Hepatocyte (in vitro differentiated cells): ENCODE measurements at places on chromosomes 4 and X. TPM values are rescaled to one million over a fixed set of nuclear protein-coding genes. Genes with fewer than 3 reads are reported as not detected.

GRCh38 chr4:147707892-147708672, 23.8 kb upstream of the ARHGAP10 start:
- no peak overlapping the region for H3K4me3 ChIP-seq
- DNase-seq, result peak; percentile 59
- no peak overlapping the region for H3K27ac ChIP-seq
- peaks cover 1% of the 10 kb centered on the region for H3K4me1 ChIP-seq
- H3K27me3 ChIP-seq, result no peaks in the 10 kb centered on the region
- H3K36me3 ChIP-seq, result no peaks in the 10 kb centered on the region

- no peak for DNase-seq
- no peak overlapping the region for H3K27ac ChIP-seq
- no peaks in the 10 kb centered on the region for H3K27me3 ChIP-seq
Observed at GRCh38 chrX:43238461-43238945, 417.6 kb upstream of the MAOA start.

PCDH11X gene
- 4.5 and 5.5 TPM in 2 replicates for total RNA-seq

CUL4B gene
- 46.4 and 50.5 TPM in 2 replicates for total RNA-seq

STS gene
- total RNA-seq, result 6.5 and 7.0 TPM in 2 replicates

GRCh38 chr4:75004755-75005668, 72.1 kb downstream of the PARM1 start:
- peak overlapping the region; percentile 8 for H3K27ac ChIP-seq
- H3K36me3 ChIP-seq, result no peaks in the 10 kb centered on the region
- no peaks in the 10 kb centered on the region for H3K27me3 ChIP-seq

SOWAHB gene
- total RNA-seq, result 16.2 and 18.9 TPM in 2 replicates

- no peak overlapping the region for H3K27ac ChIP-seq
- H3K36me3 ChIP-seq, result no peaks in the 10 kb centered on the region
- no peaks in the 10 kb centered on the region for H3K4me1 ChIP-seq
- H3K27me3 ChIP-seq, result no peaks in the 10 kb centered on the region
- DNase-seq, result no peak
Observed at GRCh38 chrX:11629593-11630211, 36.0 kb downstream of the ARHGAP6 start.

DNA sequence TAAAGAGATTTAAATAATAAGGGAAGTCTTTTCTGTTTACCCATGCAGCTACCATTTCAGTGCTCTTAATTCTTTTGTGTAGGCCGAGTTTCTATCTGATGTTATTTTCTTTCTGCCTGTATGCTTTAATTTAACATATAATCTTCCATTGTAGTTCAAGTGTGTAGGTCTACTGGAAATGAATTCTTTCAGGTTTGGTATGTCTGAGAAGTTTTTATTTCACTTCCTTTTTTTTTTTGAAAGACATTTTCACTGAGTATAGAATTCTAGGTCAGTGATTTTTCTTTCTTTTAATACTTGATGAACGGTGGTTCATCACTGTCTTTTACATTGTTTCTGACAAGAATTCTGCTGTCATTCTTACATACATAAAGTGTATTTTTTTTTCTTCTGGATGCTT, 42.1 kb downstream of the VAMP7 start:
- no peaks in the 10 kb centered on the region for H3K4me1 ChIP-seq
- H3K36me3 ChIP-seq, result no peaks in the 10 kb centered on the region
- no peak overlapping the region for H3K27ac ChIP-seq
- no peak overlapping the region for H3K4me3 ChIP-seq
- no peaks in the 10 kb centered on the region for H3K27me3 ChIP-seq
- DNase-seq, result no peak

BEX4 gene
- 55.6 and 75.6 TPM in 2 replicates for total RNA-seq

DNA sequence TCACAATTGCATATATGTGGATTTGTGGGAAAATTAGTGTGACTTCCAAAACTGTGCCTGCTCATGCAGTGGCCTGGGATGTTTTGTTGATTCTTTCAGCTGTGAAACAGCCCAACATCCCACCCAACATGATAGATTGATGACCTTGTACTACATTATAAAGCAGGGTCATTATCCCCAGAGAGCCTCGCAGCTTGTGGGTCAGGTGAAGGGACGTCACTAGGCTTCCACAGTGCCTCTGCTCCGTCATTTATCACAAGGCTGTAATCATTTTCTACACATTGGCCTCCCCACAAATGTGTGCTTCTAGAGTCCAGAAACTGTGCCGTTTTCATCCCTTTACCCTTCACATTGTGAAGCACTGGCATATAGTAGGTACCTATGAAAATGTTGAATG, 31.6 kb downstream of the ALPK1 start:
- no peaks in the 10 kb centered on the region for H3K36me3 ChIP-seq
- H3K27ac ChIP-seq, result no peak overlapping the region
- H3K27me3 ChIP-seq, result no peaks in the 10 kb centered on the region
- no peak for DNase-seq

CT45A8 gene
- total RNA-seq, result not detected in 2 replicates

GRCh38 chr4:173135241-173135847, 33.3 kb upstream of the GALNT7 start:
- no peak overlapping the region for H3K27ac ChIP-seq
- H3K36me3 ChIP-seq, result no peaks in the 10 kb centered on the region
- H3K27me3 ChIP-seq, result no peaks in the 10 kb centered on the region
- no peaks in the 10 kb centered on the region for H3K4me1 ChIP-seq
- DNase-seq, result no peak
- H3K4me3 ChIP-seq, result no peak overlapping the region

DNA sequence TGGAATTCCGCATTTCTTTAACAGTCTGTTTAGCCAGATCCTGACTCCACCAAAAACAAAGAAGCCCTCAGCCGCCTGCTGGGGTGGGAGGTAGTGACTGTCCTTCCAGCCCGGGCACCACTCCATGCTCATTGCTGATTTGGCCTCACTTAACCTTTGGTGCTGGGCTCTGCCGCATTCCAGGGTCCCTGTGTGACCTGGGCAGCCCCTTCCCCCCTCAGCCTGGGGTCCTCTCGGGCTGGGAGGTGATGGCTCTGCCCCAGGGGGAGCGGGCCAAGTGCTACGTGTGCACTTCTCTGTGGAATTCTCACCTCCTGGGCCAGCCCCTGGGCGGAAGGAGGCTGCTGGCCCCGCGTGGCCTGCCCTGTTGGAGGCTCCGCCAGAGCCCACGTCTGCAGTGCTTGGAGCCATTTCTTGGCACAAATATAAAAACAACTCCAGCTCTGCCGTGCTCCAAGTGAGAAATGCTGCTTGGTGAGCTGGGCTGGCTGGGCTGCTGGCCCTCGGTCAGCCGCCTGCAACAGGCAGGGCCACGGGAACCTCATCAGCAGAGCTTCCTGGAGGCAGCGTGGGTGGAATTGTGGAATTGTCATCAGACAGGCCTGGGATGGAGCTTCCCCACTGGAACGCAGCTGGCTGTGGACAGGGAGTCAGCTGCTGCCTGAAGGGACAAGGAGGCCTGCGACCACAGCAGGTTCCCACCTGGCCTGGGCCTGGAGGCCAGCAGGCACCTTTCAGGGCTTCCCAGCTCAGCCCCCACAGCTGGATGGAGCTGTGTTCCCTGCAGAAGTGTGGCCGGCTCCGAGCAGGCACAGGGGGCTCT, 66.0 kb downstream of the TRMT44 start:
- DNase-seq, result peak; percentile 32
- H3K27me3 ChIP-seq, result no peaks in the 10 kb centered on the region
- no peaks in the 10 kb centered on the region for H3K36me3 ChIP-seq
- peaks cover 13% of the 10 kb centered on the region for H3K4me1 ChIP-seq
- no peak overlapping the region for H3K4me3 ChIP-seq

GRCh38 chr4:87050596-87050995, 115.8 kb downstream of the AFF1 start:
- no peaks in the 10 kb centered on the region for H3K36me3 ChIP-seq
- no peaks in the 10 kb centered on the region for H3K27me3 ChIP-seq
- no peak for DNase-seq
- no peak overlapping the region for H3K4me3 ChIP-seq

AMTN gene
- total RNA-seq, result not detected in 2 replicates

- no peak for DNase-seq
- H3K27me3 ChIP-seq, result no peaks in the 10 kb centered on the region
- no peaks in the 10 kb centered on the region for H3K36me3 ChIP-seq
- H3K27ac ChIP-seq, result no peak overlapping the region
- no peak overlapping the region for H3K4me3 ChIP-seq
Observed at GRCh38 chrX:110759785-110760184, 35.8 kb downstream of the CHRDL1 start.

- no peak overlapping the region for H3K27ac ChIP-seq
- no peaks in the 10 kb centered on the region for H3K4me1 ChIP-seq
- no peak overlapping the region for H3K4me3 ChIP-seq
- H3K36me3 ChIP-seq, result no peaks in the 10 kb centered on the region
- no peak for DNase-seq
- H3K27me3 ChIP-seq, result no peaks in the 10 kb centered on the region
Observed at GRCh38 chr4:86261636-86262035, 98.2 kb downstream of the MAPK10 start.

- H3K4me1 ChIP-seq, result peaks cover 5% of the 10 kb centered on the region
- H3K4me3 ChIP-seq, result no peak overlapping the region
- H3K27me3 ChIP-seq, result no peaks in the 10 kb centered on the region
- no peak for DNase-seq
Observed at GRCh38 chrX:40467454-40467853, 113.3 kb upstream of the ATP6AP2 start.

HELQ gene
- total RNA-seq, result 12.4 and 14.2 TPM in 2 replicates

- H3K4me3 ChIP-seq, result no peak overlapping the region
- H3K4me1 ChIP-seq, result peaks cover 32% of the 10 kb centered on the region
- no peak for DNase-seq
- H3K36me3 ChIP-seq, result no peaks in the 10 kb centered on the region
- H3K27ac ChIP-seq, result no peak overlapping the region
Observed at GRCh38 chr4:15348236-15348635, 79.6 kb upstream of the C1QTNF7 start.

DNA sequence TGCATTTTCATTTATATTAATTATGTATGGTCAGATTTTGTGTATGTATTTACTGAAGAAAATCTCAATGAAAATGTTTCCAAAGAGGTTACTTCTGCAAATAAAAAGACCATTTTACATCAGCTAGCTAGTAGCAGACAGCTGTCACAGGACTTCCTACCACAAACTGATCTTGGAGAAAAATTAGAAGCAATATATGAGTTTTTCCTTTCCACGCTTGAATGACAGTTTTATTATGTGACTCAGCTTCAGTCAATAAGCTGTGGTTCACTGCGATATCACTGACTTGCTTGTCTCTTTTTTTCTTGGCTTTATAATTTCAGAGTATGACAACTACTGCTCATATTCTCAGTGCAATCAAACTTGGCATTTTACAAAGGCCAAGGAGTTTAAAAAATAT, 787.4 kb upstream of the GALNTL6 start:
- no peak overlapping the region for H3K4me3 ChIP-seq
- H3K4me1 ChIP-seq, result no peaks in the 10 kb centered on the region
- no peaks in the 10 kb centered on the region for H3K36me3 ChIP-seq
- no peaks in the 10 kb centered on the region for H3K27me3 ChIP-seq
- no peak overlapping the region for H3K27ac ChIP-seq
- no peak for DNase-seq

CFAP99 gene
- total RNA-seq, result 0.04 TPM in 1 of 2 replicates, not detected in the other

- no peak overlapping the region for H3K27ac ChIP-seq
- H3K36me3 ChIP-seq, result no peaks in the 10 kb centered on the region
- H3K4me3 ChIP-seq, result no peak overlapping the region
- DNase-seq, result no peak
- no peaks in the 10 kb centered on the region for H3K27me3 ChIP-seq
Observed at GRCh38 chr4:53991821-53992220, 72.6 kb downstream of the CHIC2 start.

- no peaks in the 10 kb centered on the region for H3K36me3 ChIP-seq
- H3K4me3 ChIP-seq, result no peak overlapping the region
- no peak for DNase-seq
- H3K27me3 ChIP-seq, result no peaks in the 10 kb centered on the region
- no peaks in the 10 kb centered on the region for H3K4me1 ChIP-seq
Observed at GRCh38 chr4:106022454-106022853, 127.2 kb downstream of the NPNT start.

DNA sequence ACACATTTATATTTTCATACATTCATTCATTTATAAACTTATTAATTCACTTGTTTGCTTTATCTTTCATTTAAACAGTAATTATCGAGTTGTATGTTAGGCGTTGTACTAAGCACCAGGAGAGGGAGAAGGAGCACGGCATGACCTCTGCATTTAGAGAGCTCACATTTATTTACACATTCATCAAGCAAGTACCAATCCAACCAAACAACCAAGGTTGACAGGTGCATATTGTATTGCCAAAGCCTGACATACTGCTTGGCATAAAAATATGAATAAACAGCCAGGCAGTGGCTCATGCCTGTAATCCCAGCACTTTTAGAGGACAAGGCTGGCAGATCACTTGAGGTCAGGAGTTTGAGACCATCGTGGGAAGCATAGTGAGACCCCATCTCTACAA, 37.0 kb upstream of the CLNK start:
- no peaks in the 10 kb centered on the region for H3K27me3 ChIP-seq
- H3K27ac ChIP-seq, result no peak overlapping the region
- no peaks in the 10 kb centered on the region for H3K36me3 ChIP-seq

DNA sequence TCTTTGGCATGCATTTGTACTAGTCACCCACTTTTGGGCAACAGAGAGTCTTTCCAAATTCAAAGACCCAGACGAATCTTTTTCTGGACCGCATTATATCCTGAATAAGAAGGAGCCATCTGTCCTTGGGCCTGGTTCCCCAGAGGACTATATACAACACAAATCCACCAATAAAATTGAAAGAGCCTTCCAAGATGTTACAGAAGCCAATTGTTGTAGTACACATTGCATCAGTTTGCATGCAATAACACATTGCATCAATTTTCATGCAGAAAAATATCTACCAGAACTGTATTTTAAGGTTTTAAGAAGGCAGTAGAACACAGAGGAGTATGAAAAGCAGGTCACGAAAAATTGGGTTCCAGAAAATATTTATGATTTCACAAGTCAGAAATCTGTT, 203.2 kb downstream of the HTR2C start:
- no peaks in the 10 kb centered on the region for H3K27me3 ChIP-seq
- no peak for DNase-seq
- no peak overlapping the region for H3K4me3 ChIP-seq
- H3K36me3 ChIP-seq, result no peaks in the 10 kb centered on the region

GRCh38 chrX:49921109-49921508, 1.3 kb upstream of the CLCN5 start:
- peak overlapping the region; percentile 53 for H3K27ac ChIP-seq
- H3K4me1 ChIP-seq, result no peaks in the 10 kb centered on the region
- DNase-seq, result no peak

MAGEA6 gene
- not detected in 2 replicates for total RNA-seq

FGF13 gene
- 9.5 and 12.5 TPM in 2 replicates for total RNA-seq

- H3K27ac ChIP-seq, result no peak overlapping the region
- no peak overlapping the region for H3K4me3 ChIP-seq
- H3K36me3 ChIP-seq, result no peaks in the 10 kb centered on the region
- no peaks in the 10 kb centered on the region for H3K27me3 ChIP-seq
Observed at GRCh38 chr4:93267747-93268146, 560.8 kb upstream of the ATOH1 start.

- H3K36me3 ChIP-seq, result no peaks in the 10 kb centered on the region
- no peak overlapping the region for H3K27ac ChIP-seq
- H3K4me3 ChIP-seq, result no peak overlapping the region
- no peaks in the 10 kb centered on the region for H3K27me3 ChIP-seq
Observed at GRCh38 chr4:183256756-183257385, 63.2 kb downstream of the CLDN22 start.
